ENCODE measurements at places on chromosomes 2 and 18.

DNA sequence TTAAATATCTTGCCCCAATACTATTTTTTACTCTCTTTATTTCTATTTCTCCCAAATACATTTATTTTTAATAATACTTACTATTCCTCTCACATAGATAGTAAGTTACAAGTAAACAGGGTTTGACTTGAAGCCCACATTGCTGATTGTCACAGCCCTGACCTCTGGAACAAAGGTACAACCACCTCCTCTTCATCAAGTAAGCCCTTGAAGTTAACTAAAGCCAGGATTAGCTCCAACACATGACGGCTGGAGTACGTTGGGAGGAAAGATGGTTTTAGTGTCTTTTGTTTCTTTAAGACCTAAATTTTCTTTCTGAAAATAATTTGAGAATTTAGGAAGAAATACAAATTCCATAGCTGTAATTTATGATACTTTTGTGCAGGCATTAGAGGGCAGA lies 949 bp downstream of the MYOM1 start:
- DNase-seq = no peak

GRCh38 chr2:146734042-146734820 lies 1110.6 kb upstream of the ACVR2A start:
- no peak for DNase-seq

- DNase-seq = no peak
Measured at GRCh38 chr18:55515214-55515613, 72.8 kb downstream of the TCF4 start.

GRCh38 chr2:34234823-34235222 lies 635.7 kb upstream of the FAM98A start:
- no peak for DNase-seq

DNA sequence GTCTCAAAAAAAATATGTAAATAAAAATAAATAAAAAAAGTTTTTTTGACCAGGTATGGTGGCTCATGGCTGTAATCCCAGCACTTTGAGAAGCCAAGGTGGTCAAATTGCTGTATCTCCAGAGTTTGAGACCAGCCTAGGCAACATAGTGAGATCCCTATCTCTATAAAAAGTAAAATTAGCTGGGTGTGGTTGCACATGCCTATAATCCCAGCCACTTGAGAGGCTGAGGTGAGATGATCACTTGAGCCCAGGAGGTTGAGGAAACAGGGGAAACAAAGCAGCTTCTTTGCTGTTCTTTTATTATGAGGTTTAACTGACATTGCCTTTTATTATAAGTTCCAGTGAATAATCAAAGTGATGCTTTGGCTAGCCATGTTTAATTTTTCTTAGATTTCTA lies 25.0 kb downstream of the ACTR2 start:
- DNase-seq = no peak

Measured in activated CD4-positive, alpha-beta T cell treated with anti-CD3 and anti-CD28 coated beads for 1 hour (primary cell).